ENCODE measurements at places on chromosomes 2 and 18.

DNA sequence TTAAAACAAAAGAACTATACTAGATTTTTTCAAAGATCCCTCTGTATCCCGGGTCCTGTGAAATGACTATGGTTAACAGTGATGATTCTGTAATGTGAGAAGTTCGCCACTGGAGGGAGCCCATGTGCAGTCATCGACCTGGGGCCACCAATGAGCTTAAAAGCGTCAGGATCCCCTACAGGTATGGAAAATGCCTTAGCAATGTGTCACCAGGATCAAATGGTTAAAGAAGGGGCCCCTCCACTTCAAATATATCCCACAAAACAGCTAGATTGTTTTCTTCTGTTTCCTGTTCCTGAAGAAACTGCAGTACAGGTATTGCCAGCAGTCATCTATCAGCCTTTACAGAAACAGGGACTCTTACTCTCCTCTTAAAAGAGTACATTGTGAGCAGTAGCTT is 15.3 kb downstream of the CHRNA1 start:
- peak; percentile 63 for DNase-seq

DNA sequence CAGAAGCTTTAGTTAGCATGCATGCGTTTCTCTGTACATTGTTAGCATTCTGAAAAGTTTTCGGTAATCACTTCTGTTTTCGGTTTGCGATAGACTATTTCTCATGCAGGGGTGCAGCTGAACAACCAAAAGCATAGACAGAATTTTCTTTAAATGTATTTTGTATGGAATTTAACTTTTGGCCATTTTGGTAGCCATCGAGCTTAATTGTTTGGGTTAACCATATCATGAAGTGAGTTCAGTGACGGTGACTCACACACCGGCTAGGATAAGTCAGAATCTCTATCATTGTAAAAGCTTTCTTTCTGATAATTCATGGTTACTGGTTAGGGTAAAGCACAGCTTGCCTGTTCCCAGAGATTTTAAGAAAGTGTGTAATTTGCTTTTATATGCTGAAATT is 107.2 kb downstream of the CD226 start:
- no peak for DNase-seq

DNA sequence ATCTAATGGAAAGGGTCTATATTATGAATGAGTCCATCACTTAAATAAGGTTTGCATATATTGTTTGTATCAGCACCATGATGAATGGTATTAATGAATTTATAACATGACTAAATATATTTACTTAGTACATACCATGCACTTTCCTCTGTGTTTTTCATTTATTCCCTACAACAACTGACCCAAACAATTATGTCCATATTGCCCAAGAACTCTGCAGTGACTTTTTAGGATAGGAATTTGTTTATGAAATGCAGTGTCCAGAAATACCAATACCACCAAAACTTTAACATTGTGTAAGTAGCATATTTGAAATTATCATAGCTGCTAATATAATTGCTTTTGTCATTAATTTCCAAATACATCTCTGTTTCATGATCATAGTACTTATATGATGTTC is 119.7 kb downstream of the WDR7 start:
- DNase-seq, result no peak

DNA sequence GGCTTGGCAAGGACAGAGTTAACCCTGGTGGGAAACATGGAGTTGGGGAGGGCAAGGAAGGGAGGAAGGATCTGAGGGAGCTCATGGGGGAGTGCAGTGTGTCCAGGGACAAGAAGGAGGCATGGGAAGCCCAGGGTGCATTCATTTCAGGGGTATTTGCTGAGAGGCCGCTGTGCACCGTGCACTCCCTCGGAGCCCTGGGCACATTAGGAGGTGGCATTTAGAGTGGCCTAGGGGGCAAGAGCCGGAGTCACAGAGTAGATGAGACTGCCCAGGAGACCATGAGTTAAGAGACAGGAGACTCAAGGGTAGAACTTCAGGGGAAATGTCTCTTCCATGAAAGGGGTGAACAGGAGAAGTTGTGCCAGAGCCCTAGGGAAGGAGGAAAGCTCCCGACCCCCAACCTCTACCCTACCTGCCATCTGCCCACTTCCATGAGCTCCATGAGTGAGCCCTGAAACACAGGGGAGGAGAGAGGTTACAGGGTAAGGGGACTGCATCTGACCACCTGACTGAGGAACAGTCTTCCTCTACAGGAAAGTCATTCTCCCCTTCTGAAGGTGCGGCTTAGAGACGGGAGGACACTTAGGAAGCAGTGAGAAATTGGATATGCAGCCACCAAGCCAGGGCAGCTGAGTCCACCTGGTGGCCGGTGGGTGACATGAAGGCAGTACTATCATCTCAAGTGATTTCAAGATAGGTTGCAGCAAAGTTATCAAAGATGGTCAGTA is 58.5 kb upstream of the COPS8 start:
- DNase-seq, result peak; percentile 83

GRCh38 chr2:196970099-196970498 is 43.6 kb upstream of the PGAP1 start:
- DNase-seq, result no peak

DNA sequence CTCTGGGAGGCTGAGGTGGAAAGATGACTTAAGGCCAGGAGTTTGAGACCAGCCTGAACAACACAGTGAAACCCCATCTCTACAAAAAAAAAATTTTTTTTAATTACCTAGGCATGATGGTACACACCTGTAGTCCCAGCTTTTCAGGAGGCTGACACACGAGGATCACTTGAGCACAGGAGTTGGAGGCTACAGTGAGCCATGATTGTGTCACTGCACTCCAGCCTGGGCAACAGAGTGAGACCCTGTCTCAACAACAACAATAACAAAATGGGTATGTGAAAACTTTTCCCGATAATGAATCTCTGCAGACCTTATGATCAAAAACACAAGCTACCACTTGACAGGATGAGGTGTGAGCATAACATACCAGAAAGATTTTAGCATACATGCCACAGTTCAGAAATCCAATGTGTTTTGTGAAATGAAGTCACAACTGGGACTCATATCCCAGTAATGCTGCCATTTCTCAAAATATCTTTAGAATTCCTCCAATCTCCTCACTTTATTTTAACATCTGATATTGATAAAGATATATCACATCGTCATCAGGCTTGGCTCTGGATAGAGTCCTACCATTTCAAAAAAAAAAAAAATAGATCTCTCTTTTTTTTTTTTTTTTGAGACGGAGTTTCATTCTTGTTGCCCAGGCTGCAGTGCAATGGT is 74.0 kb upstream of the PELI1 start:
- no peak for DNase-seq

DNA sequence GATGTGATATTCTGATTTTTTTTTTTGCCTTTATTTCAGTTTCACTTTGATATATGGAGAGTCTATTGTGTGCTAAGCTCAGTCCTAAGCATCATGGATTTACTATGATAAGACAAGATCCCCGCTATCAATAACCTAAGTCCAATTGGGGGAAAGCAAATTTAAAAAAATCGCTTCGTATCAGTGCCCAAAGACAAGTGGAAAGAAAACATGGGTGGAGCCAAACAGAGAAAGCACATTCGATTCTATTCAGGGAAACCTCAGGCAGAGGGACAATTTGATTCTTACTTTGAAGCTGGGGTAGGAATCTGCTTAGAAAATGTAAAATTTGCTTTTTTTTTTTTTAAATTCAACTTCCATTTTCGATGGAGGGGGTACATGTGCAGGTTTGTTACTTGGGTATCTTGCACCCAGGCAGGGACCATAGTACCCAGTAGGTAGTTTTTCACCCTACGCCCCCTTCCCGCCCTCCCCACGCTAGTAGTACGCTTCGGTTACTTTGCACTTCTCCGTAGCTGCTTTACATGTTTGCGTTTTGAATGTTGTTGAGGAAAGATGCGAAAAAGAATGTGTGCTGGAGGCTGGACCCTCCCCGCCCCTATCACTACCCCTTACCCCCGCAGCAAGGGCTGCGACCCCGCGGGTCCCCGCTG is 12.4 kb downstream of the KIF5C start:
- DNase-seq, result no peak

GRCh38 chr2:57278451-57278850 is 768.2 kb upstream of the VRK2 start:
- DNase-seq, result no peak

Data from ureter (tissue), 1 donor.